ENCODE measurements at places on chromosomes 3 and 15. TPM values are rescaled to one million over a fixed set of nuclear protein-coding genes. Genes with fewer than 3 reads are reported as not detected.

Gene ACSBG1
- 0.32 TPM for total RNA-seq

Gene FETUB
- total RNA-seq: not detected

Gene CACNA2D3
- not detected for total RNA-seq

DNA sequence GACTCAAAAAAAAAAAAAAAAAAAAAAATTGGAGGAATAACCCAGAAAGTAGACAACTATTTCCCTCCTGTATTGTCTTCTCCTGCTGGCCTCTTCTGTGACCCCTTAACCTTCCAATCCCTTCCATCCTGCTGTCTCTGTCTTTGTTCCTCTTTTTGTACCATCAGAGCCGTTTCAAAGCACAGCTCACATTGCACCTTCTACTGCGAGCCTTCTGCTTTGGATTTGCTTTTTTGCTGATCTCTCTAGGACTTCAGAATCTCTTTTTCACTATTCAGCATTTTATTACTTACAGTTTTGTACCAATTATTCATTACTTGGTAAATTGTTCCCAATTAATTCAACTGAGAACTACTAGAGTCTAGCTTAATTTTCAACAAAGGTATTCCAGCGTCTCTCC is 284.0 kb upstream of the TBL1XR1 start:
- no peaks in the 10 kb centered on the region for H3K27me3 ChIP-seq
- no peaks in the 10 kb centered on the region for H3K4me1 ChIP-seq
- no peak for DNase-seq
- H3K36me3 ChIP-seq: no peaks in the 10 kb centered on the region
- no peak overlapping the region for H3K27ac ChIP-seq

- peaks cover 57% of the 10 kb centered on the region for H3K27me3 ChIP-seq
- peak overlapping the region; percentile 42 for H3K4me3 ChIP-seq
- peaks cover 2% of the 10 kb centered on the region for H3K36me3 ChIP-seq
- no peaks in the 10 kb centered on the region for H3K4me1 ChIP-seq
These were observed 113.7 kb upstream of the GOLGA8J start for GRCh38 chr15:29968895-29969561.

- H3K4me1 ChIP-seq: no peaks in the 10 kb centered on the region
- H3K4me3 ChIP-seq: no peak overlapping the region
- no peak for DNase-seq
- H3K27ac ChIP-seq: no peak overlapping the region
- H3K36me3 ChIP-seq: no peaks in the 10 kb centered on the region
- H3K27me3 ChIP-seq: no peaks in the 10 kb centered on the region
These were observed 77.1 kb upstream of the PRTG start for GRCh38 chr15:55820043-55820442.

- H3K4me1 ChIP-seq: no peaks in the 10 kb centered on the region
- H3K27ac ChIP-seq: no peak overlapping the region
- H3K27me3 ChIP-seq: no peaks in the 10 kb centered on the region
- no peak overlapping the region for H3K4me3 ChIP-seq
- DNase-seq: no peak
These were observed 473.7 kb upstream of the LMCD1 start for GRCh38 chr3:8027954-8028353.

- peaks cover 6% of the 10 kb centered on the region for H3K4me1 ChIP-seq
- no peak overlapping the region for H3K27ac ChIP-seq
- H3K4me3 ChIP-seq: no peak overlapping the region
- peaks cover 9% of the 10 kb centered on the region for H3K36me3 ChIP-seq
- no peaks in the 10 kb centered on the region for H3K27me3 ChIP-seq
These were observed 61.6 kb upstream of the MAP4 start for GRCh38 chr3:48077815-48078214.

DNA sequence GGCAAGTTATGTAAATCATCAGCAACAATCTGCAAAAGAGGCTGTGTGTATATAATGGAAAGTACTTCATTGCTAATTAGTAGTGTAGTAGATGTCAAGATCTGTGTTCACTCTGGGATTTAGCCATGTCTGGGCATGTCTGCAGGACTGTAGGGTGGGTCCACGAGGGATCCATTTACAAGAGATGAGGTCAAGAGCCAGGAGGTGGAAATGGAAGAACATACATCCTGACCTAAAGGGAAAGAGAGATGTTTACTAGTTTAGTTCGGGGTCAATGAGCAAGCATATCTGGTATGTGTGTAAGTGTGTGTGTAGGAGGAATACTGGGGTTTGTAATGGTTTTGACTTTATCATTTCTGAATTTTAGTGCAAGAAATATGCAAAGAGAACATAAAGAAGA is 171.5 kb upstream of the NANOGP8 start:
- H3K36me3 ChIP-seq: no peaks in the 10 kb centered on the region
- no peaks in the 10 kb centered on the region for H3K27me3 ChIP-seq
- H3K4me1 ChIP-seq: no peaks in the 10 kb centered on the region
- H3K27ac ChIP-seq: no peak overlapping the region
- DNase-seq: no peak

GRCh38 chr15:89964232-89964954 is 36.7 kb upstream of the ZNF710 start:
- no peak overlapping the region for H3K4me3 ChIP-seq
- no peak for DNase-seq
- H3K4me1 ChIP-seq: no peaks in the 10 kb centered on the region
- no peaks in the 10 kb centered on the region for H3K36me3 ChIP-seq
- no peaks in the 10 kb centered on the region for H3K27me3 ChIP-seq

DNA sequence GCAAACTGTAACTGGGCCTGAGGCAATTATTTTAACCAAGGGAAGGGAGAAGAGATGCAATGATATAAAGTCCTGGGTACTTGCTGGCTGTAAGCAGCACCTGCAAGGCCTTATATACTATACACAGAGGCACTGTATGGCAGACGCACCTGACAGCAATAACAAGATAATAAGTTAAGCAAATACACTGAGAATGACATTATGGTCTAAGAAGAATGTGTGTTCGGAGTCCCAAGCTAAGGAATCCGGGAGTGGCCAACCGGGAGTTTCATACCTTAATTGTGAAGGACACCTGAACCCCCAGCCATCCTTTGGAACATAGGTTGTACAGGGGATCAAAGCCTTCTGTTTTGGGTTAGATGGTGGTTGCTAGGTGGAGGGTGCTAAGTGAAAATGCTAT is 13.7 kb downstream of the FAM240A start:
- H3K27ac ChIP-seq: no peak overlapping the region
- H3K36me3 ChIP-seq: no peaks in the 10 kb centered on the region
- peaks cover 16% of the 10 kb centered on the region for H3K4me1 ChIP-seq
- no peak overlapping the region for H3K4me3 ChIP-seq
- H3K27me3 ChIP-seq: peaks cover 6% of the 10 kb centered on the region
- DNase-seq: no peak

DNA sequence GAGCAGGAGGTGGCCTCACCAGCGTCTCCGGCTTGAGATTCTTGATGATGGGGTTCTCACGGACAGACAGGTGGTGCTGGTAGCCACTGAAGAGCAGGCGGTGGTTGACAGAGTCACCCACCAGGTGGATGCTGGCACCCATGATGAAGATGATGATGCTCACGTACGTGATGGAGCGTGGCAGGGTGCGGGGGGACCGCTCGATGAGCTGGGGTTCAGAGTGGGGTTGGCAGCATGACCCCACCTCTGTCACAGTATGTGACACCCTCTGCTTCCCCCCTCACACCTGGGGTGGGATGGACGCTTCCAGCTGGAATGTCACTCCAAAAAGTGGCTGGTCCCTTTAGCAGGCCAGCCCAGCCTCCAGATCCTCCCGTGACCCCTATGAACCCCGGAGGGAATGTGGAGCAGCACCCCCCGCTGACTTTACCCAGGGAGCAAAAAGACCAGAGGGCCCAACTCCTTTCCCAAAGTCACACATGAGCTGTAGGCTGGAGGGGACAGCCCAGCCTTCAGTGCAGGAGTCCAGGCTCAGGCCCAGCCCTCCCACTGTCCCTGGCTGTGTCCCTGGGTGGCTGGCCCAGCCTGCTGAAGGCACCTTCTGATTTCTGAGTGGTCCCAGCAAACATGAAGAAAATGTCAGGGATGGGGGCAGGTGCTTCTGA is 6.7 kb upstream of the CALML4 start:
- no peak for DNase-seq
- H3K27me3 ChIP-seq: no peaks in the 10 kb centered on the region
- no peak overlapping the region for H3K27ac ChIP-seq
- peaks cover 24% of the 10 kb centered on the region for H3K4me1 ChIP-seq
- no peak overlapping the region for H3K4me3 ChIP-seq

GRCh38 chr15:42282344-42282743 is 9.1 kb upstream of the TMEM87A start:
- no peak overlapping the region for H3K27ac ChIP-seq
- no peak overlapping the region for H3K4me3 ChIP-seq
- H3K4me1 ChIP-seq: no peaks in the 10 kb centered on the region
- DNase-seq: no peak

- no peaks in the 10 kb centered on the region for H3K36me3 ChIP-seq
- H3K27me3 ChIP-seq: no peaks in the 10 kb centered on the region
- no peak for DNase-seq
These were observed 25.2 kb downstream of the ATP6V1A start for GRCh38 chr3:113771993-113772392.

- H3K36me3 ChIP-seq: no peaks in the 10 kb centered on the region
- no peak overlapping the region for H3K27ac ChIP-seq
- DNase-seq: no peak
- H3K4me1 ChIP-seq: peaks cover 14% of the 10 kb centered on the region
- peaks cover 23% of the 10 kb centered on the region for H3K27me3 ChIP-seq
These were observed 170.4 kb downstream of the P3H2 start for GRCh38 chr3:189950258-189950657.

All from activated T-cell treated with anti-CD3 and anti-CD28 coated beads, Interleukin-2, amount 50 U/mL, for 72 hours (primary cell).